ENCODE measurements at places on chromosomes 6 and 20.
A peak's percentile ranks its signal among the peaks of the same experiment; 100 is the strongest.

GRCh38 chr6:110543106-110543505 is 66.7 kb upstream of the SLC22A16 start:
- DNase-seq, result no peak

GRCh38 chr6:129981598-129981997 is 36.8 kb upstream of the L3MBTL3 start:
- DNase-seq, result peak; percentile 3

- no peak for DNase-seq
Measured at GRCh38 chr6:162198925-162199324, 528.6 kb downstream of the PRKN start.

GRCh38 chr20:32527447-32528055 is 57.6 kb downstream of the NOL4L start:
- no peak for DNase-seq
